ENCODE measurements at places on chromosomes 7 and 10. TPM values are rescaled to one million over a fixed set of nuclear protein-coding genes. Genes with fewer than 3 reads are reported as not detected.

- no peak for DNase-seq
- no peaks in the 10 kb centered on the region for H3K4me1 ChIP-seq
- H3K27me3 ChIP-seq: no peaks in the 10 kb centered on the region
- H3K36me3 ChIP-seq: no peaks in the 10 kb centered on the region
- no peak overlapping the region for H3K27ac ChIP-seq
These were observed 6.6 kb downstream of the LDB3 start for GRCh38 chr10:86674912-86675311.

DNA sequence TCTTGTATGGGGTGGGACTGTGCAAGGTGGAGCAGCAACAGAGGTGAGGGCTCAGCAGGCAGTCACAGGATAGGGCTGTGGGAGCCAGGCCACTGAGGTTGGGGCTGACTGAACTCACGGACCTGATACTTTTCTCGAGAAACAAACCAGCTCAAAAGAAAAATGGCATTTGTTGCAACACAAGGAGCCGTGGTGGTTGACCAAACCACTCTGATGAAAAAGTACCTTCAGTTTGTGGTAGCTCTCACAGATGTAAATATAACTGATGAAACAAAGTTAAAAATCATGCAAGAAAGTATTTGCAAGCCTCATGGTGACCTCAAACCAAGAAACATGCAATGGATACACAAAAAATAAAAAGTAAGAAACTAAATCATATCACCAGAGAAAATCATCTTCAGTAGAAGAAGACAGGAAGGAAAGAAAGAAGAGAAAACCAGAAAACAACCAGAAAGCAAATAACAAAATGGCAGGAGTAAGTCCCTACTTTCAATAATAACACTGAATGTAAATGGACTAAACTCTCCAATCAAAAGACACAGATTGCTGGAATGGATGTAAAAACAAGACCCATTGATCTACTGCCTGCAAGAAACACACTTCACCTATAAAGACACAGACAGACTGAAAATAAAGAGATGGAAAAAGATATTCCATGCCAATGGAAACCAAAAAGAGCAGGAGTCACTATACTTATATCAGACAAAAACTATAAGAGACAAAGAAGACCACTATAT is 48.9 kb upstream of the DUSP5 start:
- no peaks in the 10 kb centered on the region for H3K27me3 ChIP-seq
- H3K36me3 ChIP-seq: no peaks in the 10 kb centered on the region
- DNase-seq: no peak
- H3K27ac ChIP-seq: no peak overlapping the region

GRCh38 chr10:1412531-1413189 is 324.7 kb downstream of the ADARB2 start:
- no peaks in the 10 kb centered on the region for H3K36me3 ChIP-seq
- peaks cover 7% of the 10 kb centered on the region for H3K27me3 ChIP-seq
- peak; percentile 74 for DNase-seq
- H3K4me1 ChIP-seq: peaks cover 24% of the 10 kb centered on the region

DNA sequence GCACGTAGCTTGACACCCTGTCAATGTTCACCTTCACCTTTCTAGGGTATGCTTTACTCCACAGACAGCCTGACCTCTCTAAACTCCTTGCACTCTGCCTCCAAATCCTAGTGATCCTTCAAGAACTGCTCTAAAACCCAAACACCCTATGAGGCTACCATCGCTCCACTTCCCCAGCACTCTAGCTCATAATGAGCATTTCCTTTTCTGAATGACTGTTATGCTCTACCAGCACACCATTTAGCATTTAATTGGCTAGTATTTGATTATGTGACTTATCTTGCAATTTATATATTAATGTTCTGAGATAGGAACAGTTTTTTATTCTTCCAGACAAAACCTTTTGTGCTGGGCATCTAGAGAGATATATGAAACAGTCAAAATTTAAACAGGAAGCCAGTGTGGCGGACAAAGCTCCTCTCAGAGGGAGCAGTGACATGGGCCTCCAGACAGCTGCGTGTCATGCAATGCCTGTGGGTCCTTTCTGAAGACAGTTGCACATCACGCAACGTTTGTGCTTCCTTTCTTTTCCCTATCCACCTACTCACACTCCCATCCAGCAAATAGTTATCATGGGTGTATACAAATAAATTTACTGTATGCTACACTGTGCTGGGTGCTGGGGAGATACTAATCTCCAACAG is 86.3 kb downstream of the ALOX5 start:
- H3K27ac ChIP-seq: peak overlapping the region; percentile 80
- no peak overlapping the region for H3K4me3 ChIP-seq
- DNase-seq: peak; percentile 42
- H3K36me3 ChIP-seq: peaks cover 1% of the 10 kb centered on the region

DNA sequence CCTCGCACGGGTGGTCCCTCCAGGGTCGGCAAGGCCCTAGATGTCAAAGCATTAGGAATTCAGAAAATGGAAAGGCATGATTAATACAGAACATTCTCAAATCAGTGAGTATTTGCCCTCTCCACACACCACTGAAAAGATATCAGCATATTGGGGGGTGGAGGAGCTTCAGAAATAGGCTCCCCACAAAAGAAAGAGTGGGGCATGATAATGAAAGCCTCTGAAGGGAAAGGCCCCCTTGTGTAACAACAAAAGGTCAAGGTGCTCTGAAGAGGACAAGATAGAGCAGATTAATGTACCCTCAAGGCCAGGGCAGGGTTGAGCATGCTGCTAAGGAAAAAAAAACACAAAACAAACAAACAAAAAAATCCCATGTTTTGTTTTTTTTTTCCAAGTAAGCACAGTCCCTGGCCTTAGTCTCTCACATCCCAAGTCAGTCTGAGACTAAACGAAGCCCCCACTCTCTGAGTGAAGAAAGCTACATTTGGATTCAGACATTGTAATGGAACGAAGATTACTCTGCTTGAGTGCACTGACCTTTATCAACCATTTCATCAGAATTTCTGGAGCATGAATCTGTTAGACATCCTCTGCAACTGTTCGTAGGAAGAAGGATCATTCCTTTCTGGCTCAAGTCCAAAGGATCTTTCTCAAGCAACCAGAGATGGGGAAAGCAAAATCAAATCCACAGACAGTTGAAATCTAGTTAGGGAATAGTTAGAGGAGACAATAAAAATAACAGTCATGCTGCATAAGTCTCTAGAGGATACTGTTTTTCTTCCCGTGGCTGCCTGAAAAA is 27.4 kb upstream of the DGKI start:
- H3K4me3 ChIP-seq: no peak overlapping the region
- no peak overlapping the region for H3K27ac ChIP-seq
- H3K27me3 ChIP-seq: no peaks in the 10 kb centered on the region
- no peaks in the 10 kb centered on the region for H3K4me1 ChIP-seq
- no peak for DNase-seq

Gene GRM3
- polyA plus RNA-seq: not detected

Gene OGA
- 288 TPM for polyA plus RNA-seq

DNA sequence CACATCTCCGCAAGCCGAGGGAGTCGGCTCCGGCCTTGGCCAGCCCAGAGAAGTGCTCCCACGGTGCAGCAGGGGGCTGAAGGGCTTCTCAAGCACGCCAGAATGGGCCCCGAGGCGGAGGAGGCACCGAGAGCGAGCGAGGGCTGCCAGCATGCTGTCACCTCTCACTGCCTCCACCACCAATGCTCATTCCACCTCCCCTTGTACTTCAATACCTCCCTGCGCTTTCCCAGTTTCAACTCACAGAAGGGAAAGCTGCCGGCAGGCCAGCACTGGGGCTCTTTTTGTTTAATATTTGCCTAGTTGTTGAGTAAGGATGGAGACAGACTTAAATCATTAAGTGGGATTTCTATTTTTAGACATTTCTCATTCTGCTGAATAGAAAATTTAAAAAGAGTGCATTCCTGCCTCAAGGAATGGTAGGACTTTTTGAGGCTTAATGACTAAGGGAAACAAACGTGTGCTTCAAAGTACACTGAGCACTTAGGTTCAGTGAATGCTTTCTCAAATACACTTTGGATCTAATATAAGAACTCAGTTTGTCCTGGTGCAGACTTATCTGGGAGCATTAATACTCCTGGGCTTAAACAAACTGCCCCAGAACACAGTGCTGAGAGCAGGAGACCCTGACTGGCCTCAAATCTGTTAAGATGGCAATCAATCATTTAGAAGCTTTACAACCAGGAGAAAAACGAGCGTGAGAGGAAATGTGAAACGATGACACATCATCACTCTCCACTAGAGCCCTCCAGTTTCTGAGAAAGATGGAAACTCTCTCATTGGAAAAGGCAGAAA is 131.2 kb downstream of the RALA start:
- H3K4me1 ChIP-seq: peaks cover 2% of the 10 kb centered on the region
- H3K27ac ChIP-seq: no peak overlapping the region
- no peaks in the 10 kb centered on the region for H3K36me3 ChIP-seq
- no peak for DNase-seq
- H3K27me3 ChIP-seq: no peaks in the 10 kb centered on the region
- no peak overlapping the region for H3K4me3 ChIP-seq

- DNase-seq: no peak
- H3K4me3 ChIP-seq: no peak overlapping the region
- no peaks in the 10 kb centered on the region for H3K27me3 ChIP-seq
These were observed 550.1 kb upstream of the NRP1 start for GRCh38 chr10:33884604-33885003.

DNA sequence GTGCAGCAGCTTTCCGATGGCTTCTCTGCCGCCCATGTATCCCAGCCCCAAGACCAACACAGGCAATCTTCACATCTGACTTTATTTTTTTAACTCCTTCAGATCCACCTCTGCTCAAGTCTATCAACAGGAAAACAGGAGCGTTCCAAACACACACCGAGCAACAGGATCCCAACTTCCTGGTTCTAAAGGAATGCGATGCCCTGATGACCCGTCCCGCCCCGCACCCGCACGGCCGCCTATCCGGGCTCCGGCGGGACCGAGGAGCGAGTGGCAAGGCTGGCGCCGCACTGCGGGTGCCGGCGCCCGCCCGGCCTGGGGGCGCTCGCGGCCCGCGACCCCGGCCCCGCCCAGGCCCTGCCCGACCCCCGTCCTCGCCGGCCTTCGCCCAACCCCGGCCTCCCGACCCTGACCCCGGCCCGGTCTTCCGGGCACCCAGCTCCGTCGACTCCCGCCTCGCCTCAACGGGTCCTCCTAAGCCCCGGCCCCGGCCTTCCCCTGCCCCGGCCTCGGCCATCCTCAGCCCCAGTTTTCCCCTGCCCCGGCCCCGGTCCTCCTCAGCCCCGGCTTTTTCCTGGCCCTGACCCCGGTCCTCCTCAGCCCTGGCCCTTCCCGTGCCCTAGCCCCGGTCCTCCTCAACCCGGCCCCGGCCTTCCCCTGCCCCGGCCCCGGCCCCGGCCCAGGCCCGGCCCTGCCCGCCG is 730 bp downstream of the LARP4B start:
- H3K4me3 ChIP-seq: peak overlapping the region; percentile 64
- no peaks in the 10 kb centered on the region for H3K27me3 ChIP-seq
- H3K4me1 ChIP-seq: peaks cover 38% of the 10 kb centered on the region
- peak; percentile 66 for DNase-seq
- H3K36me3 ChIP-seq: peaks cover 3% of the 10 kb centered on the region
